ENCODE measurements at places on chromosomes 5 and 9.

DNA sequence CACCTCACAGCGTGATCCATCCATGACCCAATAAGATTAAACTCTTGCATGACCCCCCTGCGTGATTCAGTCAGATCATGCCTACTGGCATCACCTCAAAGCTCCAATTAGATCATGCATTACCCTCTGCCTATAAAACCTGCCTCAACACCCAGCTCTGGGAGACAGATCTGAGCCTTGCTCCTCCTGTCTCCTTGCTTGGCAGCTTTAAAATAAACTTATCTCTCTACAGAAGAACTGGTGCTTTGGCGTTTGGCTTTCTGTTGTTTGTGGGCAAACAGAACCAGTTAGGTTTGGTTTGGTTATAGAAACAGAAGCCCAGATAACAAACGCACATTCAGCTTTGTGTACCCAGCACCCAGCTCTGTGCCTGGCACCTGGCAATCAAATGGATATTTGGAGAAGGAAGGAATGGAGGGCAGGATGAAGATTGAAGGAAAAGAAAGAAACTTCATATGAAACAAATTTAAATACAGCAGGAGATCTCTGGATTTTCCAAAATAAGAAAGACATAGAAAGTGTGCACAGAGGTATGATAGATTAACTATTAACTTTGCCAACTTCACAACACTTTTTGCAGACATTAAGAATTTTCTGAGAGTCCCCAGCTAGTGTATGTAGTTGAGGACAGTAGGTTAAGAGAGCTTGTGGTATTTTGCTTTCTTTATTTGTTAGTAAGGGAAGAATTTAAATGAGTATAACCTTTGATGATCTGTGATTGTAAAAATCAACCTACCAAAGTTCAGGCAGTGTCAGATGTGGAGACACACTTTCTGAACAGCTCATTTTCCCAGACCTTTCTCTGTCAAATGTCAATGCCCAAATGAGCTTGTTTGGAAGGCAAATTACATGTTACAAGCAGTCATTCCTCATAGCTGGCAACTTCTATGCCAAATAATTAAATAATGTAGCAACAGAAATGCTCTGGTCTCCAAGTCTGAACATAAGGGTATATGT, 102.1 kb upstream of the ASTN2 start:
- DNase-seq: no peak

GRCh38 chr5:113226116-113226736, 208.6 kb downstream of the TSSK1B start:
- no peak for DNase-seq

DNA sequence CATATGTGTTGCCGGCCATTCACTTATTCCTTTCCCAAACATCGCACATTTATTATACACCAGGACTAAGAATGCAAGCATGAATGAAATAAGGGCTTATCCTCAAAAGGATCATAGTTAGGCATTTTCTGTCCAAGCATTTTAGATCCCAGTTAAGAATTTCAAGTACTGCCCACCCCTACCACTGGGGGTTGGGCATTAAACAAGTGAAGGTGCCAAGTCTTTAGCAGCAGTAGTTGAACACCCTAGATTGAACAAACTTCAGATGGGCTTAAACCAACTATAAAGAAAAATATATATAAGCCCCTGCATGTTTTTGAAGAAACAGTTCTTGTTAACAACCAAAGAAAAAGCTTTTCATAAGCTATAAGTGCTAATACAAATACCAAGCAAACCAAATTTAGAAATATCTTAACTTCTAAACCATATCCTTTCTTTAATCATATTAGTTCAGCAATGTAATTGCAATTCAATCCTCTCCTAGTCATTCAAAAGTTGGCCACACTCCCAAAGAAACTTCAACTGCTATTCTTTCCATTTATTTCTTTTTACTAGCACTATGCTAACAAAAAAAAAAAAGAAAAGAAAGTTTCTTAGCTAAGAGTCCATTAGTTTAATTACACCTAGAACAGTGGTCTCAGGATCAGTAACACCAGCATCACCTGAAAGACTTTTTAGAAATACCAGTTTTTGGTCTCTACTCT, 149.8 kb downstream of the MLLT3 start:
- no peak for DNase-seq

DNA sequence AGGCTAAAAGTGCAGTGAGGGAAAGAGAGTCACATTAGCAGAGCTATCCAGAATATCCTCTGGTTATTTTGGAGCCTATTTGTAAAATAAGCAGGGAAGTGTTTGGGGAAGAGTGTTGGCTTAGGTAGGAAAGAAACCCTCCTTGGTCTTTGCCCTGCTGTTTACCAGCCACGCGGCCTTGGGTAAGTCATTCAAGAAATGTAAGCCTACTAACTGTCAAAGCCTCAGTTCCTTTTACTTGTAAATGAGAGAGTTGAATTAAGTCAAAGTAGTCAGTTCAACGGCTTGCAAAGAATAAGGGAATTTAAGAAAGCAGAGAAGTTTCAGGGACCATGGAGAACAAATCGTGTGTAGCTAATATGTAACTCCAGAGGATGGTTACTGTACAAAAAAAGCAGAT, 75.8 kb upstream of the TNC start:
- no peak for DNase-seq

- DNase-seq: no peak
These were observed 25.3 kb downstream of the KLF9 start for GRCh38 chr9:70389188-70389587.

- DNase-seq: no peak
These were observed 43.1 kb downstream of the TNFAIP8 start for GRCh38 chr5:119398727-119399466.

Data from stimulated activated CD8-positive, alpha-beta memory T cell treated with anti-CD3 and anti-CD28 coated beads, Interleukin-2, amount 100 ng/mL, for 1 hour (primary cell).